Inflammatory macrophage treated with lipopolysaccharide for 4 hours (primary cell): ENCODE measurements at places on chromosomes 16 and 17.

GRCh38 chr16:77594057-77594456, 128.3 kb upstream of the NUDT7 start:
- no peak for DNase-seq

GRCh38 chr16:73915935-73916334, 380.7 kb upstream of the PSMD7 start:
- no peak for DNase-seq

GRCh38 chr16:86850670-86851069, 272.3 kb downstream of the FOXL1 start:
- DNase-seq, result no peak

GRCh38 chr16:69793526-69793925, 31.4 kb downstream of the WWP2 start:
- peak; percentile 18 for DNase-seq

- no peak for DNase-seq
Observed at GRCh38 chr17:80176757-80177156, 6.9 kb downstream of the CARD14 start.

- DNase-seq, result no peak
Observed at GRCh38 chr17:77356109-77356689, 215.4 kb downstream of the SEC14L1 start.

GRCh38 chr17:82795615-82796014, 43.8 kb downstream of the TBCD start:
- DNase-seq, result no peak

DNA sequence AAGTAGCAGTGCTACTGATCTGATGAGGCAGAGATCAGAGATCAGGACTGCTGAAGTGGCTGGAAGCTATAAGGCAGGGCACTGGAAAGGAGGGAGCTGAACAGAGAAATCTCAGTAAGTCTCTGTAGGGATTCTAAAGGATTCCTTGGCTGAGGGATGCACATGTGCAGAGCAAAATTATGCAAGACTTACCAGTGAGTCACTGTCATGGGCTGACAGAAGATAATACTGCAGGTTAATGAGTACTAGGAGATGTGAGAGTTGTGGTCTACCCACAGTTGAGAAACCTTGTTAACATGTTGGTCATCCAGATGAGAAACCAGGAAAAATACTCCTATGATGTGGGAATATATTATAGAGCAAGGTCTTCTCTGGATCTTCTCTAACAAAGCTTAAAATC, 378.1 kb downstream of the HAPSTR1 start:
- peak; percentile 1 for DNase-seq

DNA sequence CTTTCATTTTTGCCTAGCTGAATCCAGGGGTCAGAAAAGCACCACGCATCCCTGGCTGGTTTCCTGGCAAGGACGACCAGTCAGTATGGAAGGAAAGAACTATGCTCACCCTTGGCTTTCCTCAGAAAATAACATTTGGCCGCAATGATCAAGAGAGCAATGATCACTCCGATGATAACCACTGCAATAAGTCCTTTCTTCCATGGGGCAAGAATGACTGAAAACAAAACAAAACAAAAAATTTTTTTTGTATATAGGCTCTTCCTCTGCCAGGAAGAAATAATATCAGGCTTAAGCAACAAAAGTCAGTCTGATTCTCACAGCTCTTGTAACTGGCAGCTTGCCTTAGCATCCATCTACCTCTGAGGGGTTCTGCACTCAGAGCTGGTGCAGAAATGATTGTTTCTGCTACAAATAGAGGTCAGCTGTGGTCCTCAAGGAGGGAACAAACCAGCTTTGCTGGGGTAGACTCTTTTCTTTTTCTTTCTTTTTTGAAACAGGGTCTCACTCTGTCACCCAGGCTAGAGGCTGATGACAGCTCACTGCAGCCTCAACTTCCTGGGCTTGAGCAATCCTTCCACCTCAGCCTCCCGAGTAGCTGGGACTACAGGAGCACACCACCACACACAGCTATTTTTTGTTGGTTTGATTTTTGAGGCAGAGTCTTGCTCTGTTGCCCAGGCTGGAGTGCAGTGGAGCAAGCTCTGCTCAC, 35.7 kb downstream of the PECAM1 start:
- peak; percentile 33 for DNase-seq

DNA sequence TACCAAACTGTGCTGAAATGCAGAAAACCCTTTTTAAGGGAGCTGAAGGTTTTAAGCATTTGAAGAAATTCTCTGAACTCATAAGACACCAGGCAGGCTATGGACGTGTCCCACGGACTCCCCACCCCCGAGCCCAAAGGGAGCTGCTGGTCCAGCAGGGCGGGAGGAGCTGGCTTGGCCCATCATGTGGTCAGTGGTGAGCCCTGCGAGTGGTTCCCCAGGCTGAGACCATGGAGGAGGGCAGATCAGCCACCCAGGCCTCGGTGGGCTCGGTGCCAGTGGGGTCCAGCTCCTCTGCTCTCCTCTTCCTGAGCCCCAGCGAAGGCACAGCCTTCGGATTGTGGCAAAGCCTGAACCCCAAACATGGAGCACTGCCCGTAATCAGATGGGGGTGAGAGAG, 27.0 kb downstream of the LGALS3BP start:
- DNase-seq, result no peak

DNA sequence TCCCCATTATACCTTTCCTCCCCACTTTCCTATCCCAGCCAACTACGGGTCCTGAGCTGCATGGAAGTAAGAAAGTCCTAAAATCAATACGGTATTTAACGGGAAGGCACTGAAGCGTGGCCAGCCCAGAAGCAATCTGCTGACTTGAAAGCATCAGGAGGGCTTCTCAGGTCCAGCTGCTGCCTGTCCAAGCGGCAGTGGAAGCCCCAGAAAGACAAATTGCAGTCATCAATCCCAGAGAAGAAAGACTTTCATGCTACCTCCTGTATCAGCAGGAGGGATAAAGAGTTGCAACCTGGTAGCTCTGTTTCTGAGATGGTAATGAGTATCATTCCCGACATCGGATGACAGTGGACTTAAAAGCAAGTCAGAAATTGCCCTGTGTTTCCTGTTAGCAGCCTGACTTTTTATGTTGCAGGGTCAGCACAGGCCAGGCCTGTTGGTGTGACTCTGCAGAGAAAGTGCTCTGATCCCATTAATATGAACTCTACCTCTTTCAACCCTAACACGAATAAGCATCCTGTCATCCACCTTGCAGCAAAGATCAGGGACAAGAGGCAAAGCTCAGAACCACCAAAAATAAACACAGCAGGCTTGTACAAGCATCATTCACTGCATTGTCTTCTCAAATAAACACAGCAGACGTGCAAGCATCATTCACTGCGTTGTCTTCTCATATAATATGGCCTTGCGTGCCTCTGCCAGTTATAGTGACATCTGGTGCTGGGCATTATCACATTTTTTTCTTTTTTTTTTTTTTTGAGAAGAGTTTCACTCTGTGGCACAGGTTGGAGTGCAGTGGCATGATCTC, 358.6 kb upstream of the CDH11 start:
- DNase-seq, result no peak

GRCh38 chr17:44664867-44665266, 8.6 kb downstream of the MEIOC start:
- no peak for DNase-seq

- no peak for DNase-seq
Observed at GRCh38 chr16:89094252-89094879, 714 bp downstream of the ACSF3 start.

DNA sequence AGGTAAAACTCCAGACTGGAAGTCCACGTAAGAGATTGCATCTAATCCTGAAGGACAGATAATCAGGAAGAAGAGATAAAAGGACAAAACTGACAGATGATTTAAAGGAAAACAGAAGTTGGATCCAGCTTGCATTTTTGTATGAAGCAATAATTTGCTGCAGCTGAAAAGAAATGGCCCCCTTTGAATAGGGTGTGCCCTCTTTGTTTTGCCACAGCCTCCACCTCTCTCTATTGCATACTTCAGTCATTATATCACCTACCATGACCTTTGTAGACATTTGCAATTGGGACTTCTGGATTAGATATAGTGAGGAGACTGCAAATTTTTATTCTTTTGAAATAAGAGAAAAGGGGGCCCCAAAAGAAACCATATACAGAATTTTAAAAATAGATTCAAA, 8.1 kb downstream of the NOG start:
- DNase-seq, result no peak

DNA sequence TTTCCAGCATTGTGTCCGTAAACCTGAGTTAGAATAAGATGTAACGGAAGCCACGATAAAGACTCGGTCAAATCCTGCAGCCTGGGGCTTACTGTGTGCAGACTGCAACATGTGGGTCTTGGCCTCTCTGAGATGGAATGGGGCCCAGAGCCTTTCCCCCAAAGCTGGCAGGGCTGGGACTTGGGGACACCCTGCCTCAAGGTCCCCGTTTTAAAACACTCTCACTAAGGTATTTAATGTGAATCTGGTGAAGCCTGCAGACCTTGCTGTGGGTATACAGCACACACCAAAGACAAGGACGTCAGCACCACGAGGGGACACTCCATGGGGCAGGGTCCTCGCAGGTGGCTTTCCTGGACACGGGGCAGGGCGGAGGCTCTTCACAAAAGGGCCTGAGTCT, 2.1 kb downstream of the NDUFAF8 start:
- DNase-seq, result no peak

DNA sequence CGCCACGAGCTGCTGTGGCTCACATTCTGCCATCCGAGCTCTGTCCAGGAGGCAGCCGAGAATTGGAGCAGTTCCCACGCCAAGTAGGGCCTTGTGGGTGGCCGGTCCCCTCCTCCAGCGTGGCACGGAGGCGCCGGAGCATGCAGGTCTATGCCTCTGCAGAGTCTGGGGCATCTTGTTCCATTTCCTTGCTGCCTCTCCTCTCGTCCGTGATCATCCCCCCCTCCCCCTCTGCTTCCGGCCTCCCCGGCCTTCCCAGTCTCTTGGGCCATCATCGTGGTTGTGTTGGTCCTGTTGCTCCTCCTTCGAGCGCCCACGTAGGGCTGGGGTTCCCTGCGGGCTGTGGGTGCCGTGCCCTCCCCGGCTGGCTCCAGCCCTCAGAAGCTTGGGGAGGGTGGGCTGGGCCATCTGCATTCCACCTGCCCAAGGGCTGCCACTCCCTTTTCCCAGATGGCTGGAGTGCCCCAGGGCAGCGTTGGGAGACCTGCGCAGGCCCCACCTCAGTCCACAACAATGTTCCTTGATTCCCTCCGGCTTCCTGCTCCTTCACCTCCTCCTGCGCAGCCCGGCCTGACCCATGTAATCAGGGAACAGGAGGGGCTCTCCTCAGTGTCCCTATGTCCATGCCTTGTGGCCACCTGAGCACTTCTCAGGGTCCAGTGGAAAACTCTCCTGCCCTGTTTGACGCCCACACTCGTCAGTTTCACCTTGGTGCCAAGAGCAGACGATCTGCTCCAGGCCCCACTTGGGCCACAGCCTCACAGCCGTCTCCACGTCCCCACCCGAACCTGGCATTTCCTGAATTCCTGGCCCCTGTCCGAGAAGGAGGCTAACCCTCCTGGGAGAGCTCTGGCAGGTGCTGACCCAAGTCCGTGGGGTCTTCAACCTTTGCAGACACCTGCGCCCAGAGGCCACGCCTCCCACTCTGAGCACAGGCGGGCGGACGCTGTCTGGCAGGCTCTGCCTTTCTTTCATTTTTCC, 37.1 kb downstream of the BAIAP2 start:
- no peak for DNase-seq

DNA sequence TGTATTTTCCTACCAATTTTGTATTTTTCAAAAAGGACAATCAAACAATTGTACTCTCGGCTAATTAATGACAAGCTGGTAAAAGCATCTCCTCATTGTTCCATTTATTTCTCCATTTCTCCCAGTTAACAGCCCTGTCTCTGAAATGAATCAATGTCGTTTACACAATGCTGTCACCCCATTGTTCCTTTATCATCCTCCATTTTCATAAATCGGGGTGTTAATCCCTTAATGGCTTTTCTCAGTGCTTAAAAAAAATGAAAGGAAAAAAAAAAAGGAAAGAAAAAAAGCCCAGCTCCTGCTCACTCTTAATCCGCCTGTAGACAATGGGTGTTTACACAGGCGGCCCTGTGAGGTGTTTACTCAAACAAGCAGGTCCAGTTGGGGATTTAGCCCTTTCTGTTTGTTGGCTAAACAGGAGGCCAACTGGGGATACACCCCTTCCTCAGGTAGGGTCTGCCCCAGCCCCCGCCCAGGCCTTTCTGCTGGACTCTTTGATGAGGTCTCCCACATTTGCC, 86.8 kb upstream of the SALL1 start:
- DNase-seq, result no peak

- DNase-seq, result no peak
Observed at GRCh38 chr17:54948380-54948779, 20.1 kb downstream of the COX11 start.

GRCh38 chr17:47989700-47990099, 18.8 kb downstream of the CDK5RAP3 start:
- DNase-seq, result no peak

- DNase-seq, result no peak
Observed at GRCh38 chr17:62690168-62690897, 62.9 kb downstream of the MRC2 start.

DNA sequence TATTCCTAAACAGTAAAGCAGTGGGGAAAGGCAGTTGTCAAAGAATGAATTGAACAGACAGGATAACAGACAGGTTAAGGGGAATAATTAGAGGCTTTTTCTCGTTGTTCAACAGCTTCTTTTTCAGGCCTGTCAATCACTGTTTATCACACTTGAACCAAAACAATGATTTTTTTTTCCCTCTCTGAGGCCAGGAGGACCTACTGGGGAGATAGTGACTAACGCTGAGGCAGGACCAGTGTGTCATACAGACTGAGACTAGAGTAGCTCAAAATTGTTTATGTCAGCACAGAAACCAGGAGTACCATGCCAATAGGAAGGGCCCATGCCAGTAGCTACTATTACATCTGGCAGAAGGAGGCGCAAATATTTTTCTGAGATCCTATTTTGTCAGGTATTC, 41.3 kb upstream of the NLK start:
- no peak for DNase-seq

DNA sequence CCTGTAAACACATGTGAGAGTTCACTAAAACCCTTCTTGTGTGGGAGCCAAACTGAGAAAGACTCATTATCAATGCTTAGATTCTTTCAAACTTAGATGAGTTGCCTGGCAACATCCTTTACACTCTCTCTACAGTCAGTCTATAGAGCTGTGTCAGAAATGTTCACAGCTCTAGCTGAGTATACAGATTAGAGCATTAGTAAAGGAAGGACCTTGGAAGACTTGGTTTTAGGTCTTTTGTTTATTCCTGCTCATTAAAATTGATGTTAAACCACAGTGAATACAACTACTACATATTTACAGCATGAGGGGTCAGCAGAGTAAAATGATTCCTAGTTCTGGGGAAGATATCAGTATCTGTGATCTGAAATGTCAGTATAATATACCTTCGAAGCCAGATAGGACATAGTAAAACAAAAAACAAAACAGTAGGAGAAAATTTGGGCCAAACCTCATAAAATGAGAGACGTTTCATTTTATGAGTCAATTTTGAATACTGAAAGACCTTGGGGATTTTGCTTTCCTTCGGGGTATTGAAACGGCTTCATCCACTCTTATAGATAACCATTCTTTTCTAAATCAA, 186.0 kb downstream of the TANC2 start:
- no peak for DNase-seq

DNA sequence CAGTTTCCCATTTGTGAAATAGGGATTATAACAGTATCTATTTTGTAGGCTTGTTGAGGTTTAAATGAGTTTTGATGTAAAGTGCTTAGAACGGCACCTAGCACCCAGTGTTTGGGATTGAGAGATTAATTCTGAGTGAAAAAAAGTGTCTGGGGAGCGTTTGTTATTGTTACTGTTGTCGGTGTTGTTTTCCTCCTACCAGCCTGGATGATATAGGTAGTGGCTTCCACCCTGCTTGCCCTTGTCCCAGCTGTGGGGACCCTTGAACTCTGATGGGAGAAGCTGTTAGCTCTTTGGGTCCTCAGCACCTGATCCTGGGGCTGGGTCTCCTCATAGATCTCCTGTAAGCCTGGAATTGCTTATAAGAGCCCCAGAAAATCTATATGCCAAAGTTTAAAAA, 4.9 kb downstream of the FMNL1 start:
- no peak for DNase-seq
